ENCODE measurements at places on chromosomes 16 and 17.

- no peak for DNase-seq
Measured at GRCh38 chr16:81694494-81695280, 84.4 kb upstream of the PLCG2 start.

DNA sequence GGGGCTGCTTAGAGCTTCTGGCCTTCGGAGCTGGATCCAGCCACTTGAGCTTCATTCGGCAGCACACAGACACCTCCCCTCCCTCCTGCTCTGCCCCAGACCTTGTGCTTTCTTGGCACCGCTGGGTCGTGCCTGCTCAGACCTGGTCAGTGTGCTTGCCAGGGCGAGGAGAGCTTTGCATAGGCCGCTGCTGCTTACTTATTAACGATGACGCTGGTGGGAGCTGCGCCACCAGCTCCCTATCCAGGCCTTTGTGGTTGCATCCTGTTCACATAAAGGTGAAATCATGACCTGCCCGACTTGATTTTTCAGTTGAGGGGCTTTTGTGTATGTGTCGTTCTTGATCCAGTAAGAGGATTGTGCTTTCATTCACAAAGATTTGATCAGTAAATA lies 101.1 kb downstream of the MSI2 start:
- DNase-seq = no peak

DNA sequence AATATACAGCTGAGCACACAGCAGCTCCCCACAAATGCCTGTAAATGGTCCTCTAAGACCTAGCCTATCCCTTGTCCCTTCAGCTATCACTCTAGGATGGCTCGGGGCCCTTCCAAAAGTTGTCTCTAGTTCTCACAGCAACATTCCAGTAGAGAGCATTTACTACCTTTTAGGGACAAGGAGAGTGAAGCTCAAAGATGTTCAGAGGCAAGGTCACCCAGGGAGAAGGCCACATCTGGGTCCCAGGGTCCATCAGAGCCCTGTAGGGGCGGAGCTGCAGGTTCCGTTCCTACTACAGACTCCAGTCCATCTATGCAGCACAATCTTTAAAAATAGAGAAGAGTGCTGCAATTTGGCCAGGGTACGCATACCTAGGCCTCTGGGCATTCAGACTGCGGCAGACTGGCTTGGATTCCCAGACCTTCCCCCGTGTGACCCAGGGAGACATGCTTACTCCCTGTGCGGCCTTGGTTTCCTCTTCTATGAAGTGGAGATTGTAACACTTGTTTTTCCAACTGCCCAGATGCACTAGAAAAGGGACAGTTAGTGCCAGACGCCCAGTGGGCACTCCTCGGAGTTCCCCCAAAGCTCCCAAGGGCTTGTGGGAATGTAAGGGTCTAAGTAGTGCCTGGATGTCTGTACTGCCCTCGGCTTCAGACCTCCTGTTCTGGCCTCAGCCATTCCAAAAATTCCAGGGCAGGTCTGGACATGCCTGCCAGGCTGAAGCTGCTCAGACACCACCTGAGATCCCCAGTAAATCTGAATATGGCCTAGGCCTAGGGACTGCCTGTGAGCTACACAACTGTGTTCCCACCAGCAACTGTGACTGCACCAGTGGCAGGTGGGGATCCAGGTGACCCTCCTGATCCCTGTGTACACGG lies 2.5 kb downstream of the SLC12A4 start:
- DNase-seq = no peak

- no peak for DNase-seq
Measured at GRCh38 chr16:20761175-20761574, 2.6 kb upstream of the ACSM3 start.

DNA sequence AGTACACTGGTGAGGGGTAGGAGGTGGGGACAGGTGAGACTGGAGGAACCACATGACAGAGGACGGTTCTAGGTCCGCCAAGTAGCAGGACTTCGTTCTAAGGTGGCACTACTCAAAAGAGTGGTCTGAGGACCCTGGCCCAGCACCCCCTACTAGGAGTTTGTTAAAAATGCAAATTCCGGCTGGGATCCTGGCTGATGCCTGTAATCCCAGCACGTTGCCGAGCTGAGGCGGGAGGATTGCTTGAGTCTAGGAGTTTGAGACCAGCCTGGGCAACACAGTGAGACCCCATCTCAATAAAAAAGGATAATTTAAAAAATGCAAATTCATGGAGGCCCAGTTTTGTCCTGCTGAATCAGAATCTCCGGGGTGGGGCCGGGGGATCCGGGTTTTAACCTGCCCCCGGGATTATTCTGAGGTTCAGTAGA lies 59.1 kb downstream of the WSB1 start:
- DNase-seq = no peak

- no peak for DNase-seq
Measured at GRCh38 chr17:81020443-81020766, 14.5 kb upstream of the BAIAP2 start.

DNA sequence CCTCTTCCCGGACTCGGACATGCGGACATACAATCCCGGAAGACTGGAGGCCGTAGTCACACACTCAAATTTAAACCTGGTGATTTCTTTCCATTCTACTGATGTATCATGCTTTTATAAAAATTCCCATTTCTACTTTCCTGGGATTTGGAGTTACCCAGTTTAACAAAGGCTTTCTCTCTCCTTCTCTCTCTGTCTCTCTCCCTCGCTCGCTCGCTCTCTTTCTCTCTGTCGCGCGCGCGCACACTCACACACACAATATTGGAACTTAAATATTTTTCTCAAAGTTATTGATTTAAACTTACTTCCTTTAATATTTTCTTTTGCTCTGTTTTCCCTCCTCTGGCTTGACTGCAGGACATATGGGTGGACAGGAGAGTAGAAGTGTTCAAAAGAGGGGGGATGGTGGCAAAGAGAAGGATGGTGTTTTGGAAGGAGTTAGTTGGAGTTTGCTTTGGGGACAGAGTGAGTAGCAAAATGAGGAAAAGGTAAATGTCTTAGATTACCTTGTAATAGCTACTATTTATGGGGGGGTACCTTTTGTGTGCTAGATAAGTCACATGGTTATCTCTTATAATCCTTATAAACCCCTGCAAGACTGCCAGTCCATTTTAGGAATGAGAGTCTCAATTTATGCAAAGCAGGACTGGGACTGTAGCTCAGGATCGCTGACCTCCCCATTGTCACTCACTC lies 878 bp upstream of the TRIM25 start:
- no peak for DNase-seq

DNA sequence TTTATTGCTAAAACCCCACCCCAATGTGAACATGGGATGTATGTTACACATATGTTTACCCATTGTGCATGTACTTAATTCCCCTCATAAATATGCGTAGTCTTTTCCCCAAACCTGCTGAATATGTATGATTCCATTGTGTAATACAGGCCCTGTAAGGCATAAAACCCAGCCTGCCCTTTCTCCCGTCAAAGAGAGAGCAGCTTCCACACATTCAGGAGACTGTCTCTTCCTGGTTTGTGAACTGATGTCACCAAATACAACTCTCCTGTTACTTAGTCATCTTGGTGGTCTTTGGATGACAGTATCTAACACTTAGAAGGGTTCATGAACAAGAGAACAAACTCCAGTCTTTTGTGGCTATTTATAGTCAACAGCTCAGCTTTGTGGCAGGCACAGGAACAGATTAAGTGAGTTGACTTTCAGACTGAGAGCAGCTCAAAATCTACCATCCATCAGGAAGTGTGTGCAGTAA lies 24.7 kb upstream of the TMC7 start:
- DNase-seq = no peak

GRCh38 chr17:10062691-10063385 lies 135.6 kb downstream of the GAS7 start:
- no peak for DNase-seq

DNA sequence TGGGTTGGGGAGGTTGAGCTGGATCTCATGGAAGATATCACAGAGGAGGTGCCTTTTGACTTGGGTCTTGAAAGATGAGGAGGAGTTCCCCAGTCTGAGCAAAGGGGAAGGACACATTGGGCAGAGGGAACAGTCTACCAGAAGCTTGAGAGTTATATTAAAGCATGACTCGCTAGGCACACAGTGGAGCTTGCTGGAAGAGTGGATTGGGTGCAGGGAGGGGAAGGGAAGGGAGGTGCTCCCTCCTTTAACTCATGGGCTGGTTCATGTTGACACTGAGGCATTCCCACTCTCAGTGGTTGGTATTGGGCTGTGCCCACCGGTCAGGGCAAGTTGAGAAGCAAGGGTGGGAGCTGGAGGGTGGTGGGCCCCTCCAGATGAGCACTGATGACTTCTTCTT lies 5.9 kb downstream of the TMEM98 start:
- DNase-seq = no peak

- no peak for DNase-seq
Measured at GRCh38 chr16:14043278-14043677, 27.8 kb upstream of the MRTFB start.

- peak; percentile 63 for DNase-seq
Measured at GRCh38 chr17:17712268-17712924, 31.1 kb downstream of the RAI1 start.

DNA sequence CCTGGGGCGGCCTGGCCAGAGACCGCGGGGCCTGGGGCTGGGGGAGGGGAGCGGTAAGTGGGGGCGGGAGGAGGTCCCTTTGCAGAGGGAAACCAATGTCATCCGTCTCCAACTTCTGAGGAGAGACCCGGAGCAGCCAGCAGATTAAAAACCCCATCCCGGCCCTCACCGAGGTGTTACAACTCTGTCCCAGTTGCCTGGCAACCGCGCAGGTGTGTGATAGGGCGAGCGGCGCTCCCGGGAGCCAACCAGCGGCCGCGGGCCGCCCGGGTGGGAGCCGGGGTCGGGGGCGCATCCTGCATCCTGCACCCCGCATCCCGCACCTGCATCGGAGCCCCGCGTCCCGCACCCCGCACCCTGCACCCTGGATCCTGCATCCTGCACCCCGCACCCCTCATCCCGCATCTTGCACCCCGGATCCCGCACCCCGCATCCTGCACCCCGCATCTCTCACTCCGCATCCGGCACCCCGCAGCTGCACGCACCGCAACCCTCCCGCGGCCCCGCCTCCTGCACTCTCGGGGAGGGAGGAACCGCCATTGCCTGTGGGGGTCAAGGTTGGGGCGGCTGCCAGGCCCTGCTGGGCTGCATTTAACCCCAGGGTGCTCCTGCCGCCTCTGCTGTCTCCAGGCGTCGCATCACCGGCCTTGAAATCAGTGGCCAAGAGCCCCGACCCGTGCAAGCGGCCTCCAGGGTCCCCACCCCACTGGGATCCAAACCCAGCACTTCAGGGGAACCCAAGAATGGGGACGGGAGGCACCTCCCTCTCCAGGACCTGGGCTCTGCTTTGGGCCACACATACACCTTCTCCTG lies 47.3 kb downstream of the RTN4RL1 start:
- DNase-seq = no peak

GRCh38 chr16:6111390-6111789 lies 1013.8 kb upstream of the EEF2KMT start:
- DNase-seq = no peak

DNA sequence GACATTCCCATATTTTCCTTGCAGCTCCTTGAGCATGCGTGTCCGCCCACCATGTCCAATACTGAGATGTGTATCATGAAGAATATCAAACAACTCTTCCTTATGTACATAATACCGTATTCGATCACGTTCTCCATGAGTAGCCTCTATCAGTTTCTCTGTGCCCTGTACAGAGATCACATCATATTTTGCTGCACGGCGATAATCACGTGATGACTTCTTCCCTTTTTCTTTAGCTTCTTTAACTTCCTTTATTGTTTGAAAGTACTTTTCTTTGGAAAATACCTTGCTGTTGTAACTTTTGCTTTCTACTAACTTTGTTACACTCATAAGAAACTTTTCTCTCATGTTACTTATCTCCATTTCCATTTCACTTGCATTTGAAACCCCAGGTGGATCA lies 6.6 kb downstream of the KRABD2 start:
- DNase-seq = no peak

DNA sequence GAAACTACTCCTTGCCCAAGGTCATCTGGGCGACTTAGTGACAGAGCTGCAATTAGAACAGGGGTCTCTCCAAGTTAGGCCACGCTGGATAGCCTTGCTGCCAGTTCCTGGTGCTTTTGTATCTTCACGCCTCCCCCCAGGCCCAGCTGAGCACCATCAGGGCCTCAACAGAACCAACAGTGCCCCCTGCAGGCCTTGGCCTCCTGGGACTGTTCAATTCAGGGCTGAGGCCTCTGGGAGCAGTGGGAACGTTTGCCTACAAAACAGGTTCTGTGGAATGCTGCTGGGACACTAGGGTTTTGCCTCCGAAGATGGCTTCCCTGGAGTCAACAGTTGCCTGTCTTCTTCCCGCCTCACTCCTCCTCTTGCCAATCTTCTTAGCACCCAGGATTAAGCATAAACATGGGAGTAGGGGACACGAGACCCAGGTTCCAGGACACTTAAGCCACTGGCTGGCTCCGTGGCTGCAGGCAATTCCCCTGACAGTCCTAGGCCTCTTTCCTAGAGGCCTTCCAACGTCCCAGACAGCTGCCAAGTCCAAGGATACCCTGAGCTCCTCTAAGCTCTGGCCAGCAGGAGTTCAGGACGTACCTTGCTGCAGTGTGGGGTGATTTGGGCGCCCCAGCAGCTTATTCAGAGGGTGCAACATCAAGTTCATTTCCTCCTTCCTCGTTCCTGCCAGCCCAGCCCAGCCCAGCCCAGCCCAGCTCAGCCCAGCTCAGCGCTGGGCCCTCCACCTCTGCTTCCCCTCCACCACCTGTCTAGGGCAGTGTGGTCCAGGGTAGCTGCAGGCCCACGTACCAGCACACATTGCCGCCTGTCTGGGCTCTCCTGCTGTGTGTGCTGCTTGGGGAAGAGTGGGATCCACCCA lies 246.6 kb upstream of the RPL38 start:
- DNase-seq = peak; percentile 82

DNA sequence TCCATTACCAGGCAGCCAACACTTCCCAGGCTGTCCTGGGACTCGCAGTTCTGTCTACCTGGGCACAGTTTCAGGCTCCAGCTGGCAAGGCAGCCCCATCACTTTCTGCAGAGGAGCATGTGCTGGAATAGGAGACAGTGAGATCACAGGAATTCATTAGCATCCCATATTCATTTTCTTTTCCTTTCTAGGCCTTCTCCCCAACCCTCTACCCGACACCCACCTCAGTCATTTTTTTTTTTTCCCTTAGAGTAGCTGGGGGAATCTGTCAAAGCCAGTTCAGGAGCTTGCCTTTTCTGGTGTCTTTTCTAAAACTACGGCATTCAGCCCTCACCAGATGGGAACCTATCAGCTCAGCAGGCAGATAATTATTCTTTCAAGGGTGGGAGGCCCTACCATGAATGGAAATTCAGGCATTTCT lies 42.4 kb upstream of the FBXO47 start:
- no peak for DNase-seq

DNA sequence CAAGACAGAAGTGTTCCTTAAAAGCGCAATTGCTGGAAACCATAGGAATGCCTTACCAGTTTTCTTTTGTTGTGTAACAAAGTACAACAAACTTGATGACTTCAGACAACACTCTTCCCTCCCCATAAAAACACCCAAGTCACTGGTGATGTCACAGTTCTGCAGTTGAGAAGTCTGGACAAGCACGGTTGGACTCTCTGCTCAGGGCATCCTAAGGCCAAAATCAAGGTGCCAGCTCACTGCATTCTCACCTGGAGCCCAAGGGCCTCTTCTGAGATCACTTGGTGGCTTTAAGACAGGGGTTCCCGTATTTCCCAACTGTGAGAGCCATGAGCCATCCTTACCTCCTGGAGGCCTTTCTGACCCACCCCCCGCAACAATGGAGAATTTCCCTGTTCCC lies 45.6 kb upstream of the MEAK7 start:
- DNase-seq = no peak
